ENCODE measurements at places on chromosomes 3 and 15. TPM values are rescaled to one million over a fixed set of nuclear protein-coding genes. Genes with fewer than 3 reads are reported as not detected.
A peak's percentile ranks its signal among the peaks of the same experiment; 100 is the strongest.

DNA sequence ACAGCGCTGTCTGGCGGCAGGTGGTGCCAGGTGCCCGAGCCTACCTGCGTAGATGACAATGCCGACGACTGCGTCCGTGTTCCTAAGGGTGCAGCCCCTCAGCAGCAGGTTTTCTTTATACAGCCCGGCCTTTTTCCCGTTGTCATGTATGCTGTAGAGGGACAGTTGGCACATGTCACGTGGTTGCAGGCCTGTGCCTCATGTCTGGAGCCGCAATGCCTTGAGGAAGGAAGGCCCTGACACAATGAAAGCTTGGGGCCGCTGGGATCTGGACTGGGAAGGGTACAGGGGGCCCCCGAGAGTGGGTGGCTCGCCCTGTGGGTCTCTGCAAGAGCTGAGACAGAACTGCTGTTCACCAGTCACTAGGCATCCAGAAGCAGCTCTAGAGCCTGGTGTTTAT is 136.0 kb downstream of the ATP10A start:
- H3K4me1 ChIP-seq, result no peaks in the 10 kb centered on the region
- H3K27ac ChIP-seq, result no peak overlapping the region
- DNase-seq, result no peak
- H3K4me3 ChIP-seq, result no peak overlapping the region

- no peaks in the 10 kb centered on the region for H3K27me3 ChIP-seq
- H3K4me1 ChIP-seq, result no peaks in the 10 kb centered on the region
- no peak for DNase-seq
- H3K27ac ChIP-seq, result no peak overlapping the region
- H3K4me3 ChIP-seq, result no peak overlapping the region
- no peaks in the 10 kb centered on the region for H3K36me3 ChIP-seq
These were observed 21.2 kb upstream of the SHC4 start for GRCh38 chr15:48984811-48985352.

DNA sequence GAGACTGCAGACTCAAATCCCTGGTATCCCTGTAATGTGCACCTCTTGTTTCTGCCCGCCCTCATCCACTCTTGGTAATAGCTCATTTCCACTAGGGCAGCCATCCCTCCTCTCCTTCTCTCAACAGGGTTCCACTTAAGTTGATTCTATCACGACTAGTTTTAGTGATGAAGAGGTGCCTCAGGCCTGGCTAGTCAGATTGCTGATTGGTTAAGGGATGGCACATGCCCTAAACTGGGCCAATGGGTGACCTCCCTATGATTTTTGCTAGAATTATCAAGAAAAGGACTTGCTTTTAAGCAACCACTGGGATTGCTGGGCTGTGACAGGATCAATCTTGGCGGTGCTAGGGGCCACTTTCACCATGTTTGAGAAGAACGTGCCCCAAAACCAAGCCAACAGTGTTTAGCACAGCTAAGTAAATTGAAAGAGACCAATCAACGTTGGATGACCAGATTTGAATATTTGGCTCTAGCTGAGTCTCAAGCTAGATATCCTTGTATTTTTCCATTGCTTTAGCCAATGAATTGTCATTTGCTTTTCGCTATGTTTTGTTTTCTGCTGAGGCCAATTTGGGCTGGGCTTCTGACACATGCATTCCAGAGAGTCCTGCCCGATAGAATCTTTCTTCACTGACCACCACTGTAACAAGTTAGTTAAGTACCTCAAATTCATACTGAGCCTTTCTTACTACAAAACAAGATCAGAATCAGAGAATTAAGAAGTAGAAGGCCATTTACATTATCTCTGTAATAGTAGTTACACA is 131.0 kb downstream of the PDZRN3 start:
- no peaks in the 10 kb centered on the region for H3K4me1 ChIP-seq
- H3K36me3 ChIP-seq, result no peaks in the 10 kb centered on the region
- DNase-seq, result no peak
- H3K27ac ChIP-seq, result no peak overlapping the region

- H3K27ac ChIP-seq, result peak overlapping the region; percentile 18
- no peaks in the 10 kb centered on the region for H3K36me3 ChIP-seq
- DNase-seq, result no peak
These were observed 5.2 kb downstream of the WNT5A start for GRCh38 chr3:55481744-55482495.

The NOX5 gene
- total RNA-seq, result not detected
